Globus pallidus (tissue), 1 donor: ENCODE measurements at places on chromosomes 2 and 18.
A peak's percentile ranks its signal among the peaks of the same experiment; 100 is the strongest.

GRCh38 chr2:217790681-217791392 is 212.0 kb downstream of the TNS1 start:
- DNase-seq, result no peak

- DNase-seq, result no peak
Observed at GRCh38 chr2:161651547-161651946, 27.3 kb downstream of the SLC4A10 start.

- no peak for DNase-seq
Observed at GRCh38 chr2:66430505-66431273, 4.2 kb upstream of the MEIS1 start.

DNA sequence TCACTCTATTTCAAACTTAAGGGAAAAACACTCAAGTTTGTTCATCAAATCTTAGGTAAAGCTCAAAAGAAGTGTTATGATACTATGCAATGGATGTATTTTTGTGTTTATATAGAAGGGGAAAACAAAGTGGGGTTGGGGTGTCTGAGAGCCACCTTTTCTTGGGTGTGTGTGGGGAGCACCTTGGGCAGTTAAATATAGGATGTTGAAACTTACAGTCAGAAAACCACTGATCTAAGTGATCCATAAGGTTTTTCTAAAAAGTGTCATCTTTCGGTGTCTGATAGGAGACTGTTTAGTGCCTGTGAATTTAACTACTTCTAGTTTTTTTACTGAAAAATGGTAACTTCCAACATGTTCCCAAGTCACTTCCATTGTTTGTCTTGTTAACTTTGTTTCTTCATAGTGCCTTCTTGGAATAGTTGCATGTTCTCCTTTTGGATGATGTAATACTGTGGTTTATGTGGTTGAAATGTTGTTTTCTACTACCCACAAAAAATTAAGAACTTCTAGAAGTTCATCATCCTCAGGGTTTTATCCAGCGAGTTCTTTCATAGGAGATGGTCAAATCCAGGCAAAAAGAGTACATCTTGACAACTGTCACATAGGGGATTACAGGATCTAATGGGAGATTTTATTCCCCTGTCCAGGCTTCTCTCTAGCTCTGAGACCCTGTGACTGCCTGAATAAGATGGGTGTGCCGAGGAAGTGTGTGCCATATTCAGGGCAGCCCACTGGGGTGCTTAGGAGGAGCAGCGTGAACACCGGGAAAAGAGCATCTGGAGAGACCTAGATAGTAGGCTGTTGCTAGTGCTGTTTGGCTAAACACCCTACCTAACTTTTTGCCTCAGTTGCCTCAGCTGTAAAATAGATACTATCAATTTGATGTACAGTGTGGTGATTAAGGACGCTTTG is 46.2 kb downstream of the CAB39 start:
- no peak for DNase-seq

GRCh38 chr2:37477921-37478320 is 133.5 kb downstream of the QPCT start:
- no peak for DNase-seq

GRCh38 chr2:197452754-197453122 is 614 bp upstream of the COQ10B start:
- no peak for DNase-seq

DNA sequence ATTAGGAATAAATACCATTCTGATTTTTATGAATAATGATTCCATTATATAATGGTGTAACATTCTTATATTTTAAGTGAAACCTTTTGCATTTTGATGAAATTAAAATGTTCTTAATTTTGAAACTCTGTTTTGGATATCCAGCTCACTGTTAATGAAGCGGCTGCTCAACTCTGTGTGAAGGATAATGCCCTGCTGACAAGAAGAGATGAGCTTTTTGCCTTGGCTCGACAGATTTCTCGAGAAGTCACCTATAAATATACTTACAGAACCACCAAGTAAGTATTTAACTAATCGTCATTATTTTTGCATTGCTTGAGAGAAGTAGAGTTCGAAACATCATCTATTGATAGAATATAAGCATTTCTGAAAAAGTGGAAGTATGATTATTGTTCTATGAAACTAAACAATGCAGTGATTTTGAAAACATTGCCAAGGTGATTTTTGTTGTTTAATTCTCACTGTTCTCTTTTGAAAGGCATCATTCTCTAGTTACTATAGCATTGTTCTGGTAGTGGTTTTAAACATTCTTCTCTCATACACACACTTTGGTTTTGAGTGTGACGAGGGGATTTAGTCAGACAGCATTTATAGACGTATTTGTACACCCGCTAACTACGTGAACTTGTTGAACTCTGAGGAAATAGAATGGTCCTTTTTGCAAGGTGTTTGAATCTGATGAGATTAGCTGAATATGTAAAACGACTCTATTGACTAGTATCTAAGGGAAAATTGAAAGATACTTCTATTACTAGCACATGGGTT is 21.5 kb downstream of the NAB1 start:
- no peak for DNase-seq

GRCh38 chr2:17299891-17300540 is 218.2 kb downstream of the RAD51AP2 start:
- DNase-seq, result no peak

- no peak for DNase-seq
Observed at GRCh38 chr2:1837022-1837421, 92.7 kb upstream of the PXDN start.

DNA sequence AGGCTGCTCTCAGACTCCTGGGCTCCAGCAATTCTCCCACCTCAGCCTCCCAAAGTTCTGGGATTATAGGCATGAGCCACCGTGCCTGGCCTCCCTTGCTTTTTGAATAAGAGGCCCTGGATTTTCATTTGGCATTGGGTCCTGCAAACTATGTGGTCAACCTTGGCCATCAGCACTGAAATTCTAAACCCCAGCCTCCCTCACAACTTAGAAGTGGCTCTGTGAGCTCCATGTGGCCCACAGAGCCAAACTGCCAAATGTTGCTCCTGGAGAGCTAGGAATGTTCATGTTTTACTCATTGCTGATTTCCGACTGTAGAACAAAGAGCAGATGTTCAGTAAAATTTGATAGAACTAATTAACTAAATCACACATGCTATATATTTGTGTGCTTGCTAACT is 210.6 kb upstream of the AGAP1 start:
- no peak for DNase-seq

GRCh38 chr18:32019251-32019948 is 775 bp downstream of the RNF125 start:
- peak; percentile 60 for DNase-seq

- DNase-seq, result no peak
Observed at GRCh38 chr2:236633219-236633570, 63.6 kb downstream of the ACKR3 start.

DNA sequence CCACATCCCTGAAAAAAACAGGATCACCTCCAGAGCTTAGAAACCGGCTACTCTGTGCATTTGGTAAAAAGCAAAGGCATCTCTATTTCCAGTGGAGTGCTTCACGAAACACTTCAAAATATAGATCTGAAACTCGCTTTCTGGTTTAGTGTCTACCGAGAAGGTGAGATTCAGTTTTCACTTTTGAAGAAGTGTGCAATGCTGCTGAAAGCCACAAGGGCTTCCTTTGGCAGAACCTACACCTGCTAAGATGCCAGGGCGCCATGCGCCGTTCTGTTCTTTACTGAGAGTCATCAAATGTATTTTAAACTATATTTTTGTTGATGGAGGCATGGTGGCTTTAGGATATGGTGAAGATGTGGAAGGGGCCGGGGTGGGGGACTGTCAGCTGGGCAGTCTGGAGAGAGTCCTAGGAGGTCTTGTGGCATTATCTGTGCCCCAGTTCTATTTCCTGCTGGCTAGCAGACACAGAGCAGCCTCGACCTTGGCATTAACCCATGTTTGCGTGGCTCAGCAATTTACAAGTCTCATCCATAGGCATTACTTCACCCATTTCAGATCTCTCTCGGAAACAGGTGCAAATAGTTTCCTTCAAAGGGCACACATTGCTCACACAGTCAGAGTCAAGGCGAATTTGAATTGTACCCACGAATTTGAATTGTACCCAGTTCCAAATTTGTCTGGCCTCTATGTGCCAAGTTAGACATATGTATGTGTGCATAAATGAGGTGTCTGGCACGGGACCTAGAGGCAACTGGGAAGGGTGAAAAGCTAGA is 46.7 kb upstream of the KCNF1 start:
- no peak for DNase-seq

DNA sequence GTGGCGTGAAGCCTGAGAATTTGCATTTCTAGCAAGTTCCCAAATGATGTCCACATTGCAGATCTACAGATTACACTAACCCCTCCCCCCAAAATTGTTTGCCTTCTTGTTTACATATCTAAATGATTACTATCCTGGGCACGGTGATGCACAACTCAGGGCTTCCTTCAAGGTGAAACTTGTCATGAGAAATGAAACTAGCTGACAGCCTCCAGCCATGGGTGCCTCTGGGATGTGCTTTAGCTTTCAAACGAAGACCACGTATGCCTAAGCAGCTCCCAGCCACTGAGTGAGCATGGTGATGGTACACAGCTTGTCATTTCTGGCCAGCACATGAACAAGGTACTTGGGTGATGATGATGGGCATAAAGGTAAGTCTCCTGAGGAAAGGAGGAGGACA is 464.8 kb upstream of the DDX18 start:
- no peak for DNase-seq

GRCh38 chr18:22260208-22260820 is 90.9 kb downstream of the GATA6 start:
- no peak for DNase-seq

GRCh38 chr2:17867133-17867532 is 11.3 kb upstream of the KCNS3 start:
- DNase-seq, result no peak

GRCh38 chr2:42969231-42970150 is 177.1 kb upstream of the HAAO start:
- no peak for DNase-seq

GRCh38 chr2:143521396-143521795 is 392.2 kb downstream of the ARHGAP15 start:
- DNase-seq, result no peak

- DNase-seq, result no peak
Observed at GRCh38 chr2:106537791-106538191, 50.6 kb downstream of the CD8B2 start.

- no peak for DNase-seq
Observed at GRCh38 chr2:6008186-6008585, 316.0 kb downstream of the SOX11 start.

DNA sequence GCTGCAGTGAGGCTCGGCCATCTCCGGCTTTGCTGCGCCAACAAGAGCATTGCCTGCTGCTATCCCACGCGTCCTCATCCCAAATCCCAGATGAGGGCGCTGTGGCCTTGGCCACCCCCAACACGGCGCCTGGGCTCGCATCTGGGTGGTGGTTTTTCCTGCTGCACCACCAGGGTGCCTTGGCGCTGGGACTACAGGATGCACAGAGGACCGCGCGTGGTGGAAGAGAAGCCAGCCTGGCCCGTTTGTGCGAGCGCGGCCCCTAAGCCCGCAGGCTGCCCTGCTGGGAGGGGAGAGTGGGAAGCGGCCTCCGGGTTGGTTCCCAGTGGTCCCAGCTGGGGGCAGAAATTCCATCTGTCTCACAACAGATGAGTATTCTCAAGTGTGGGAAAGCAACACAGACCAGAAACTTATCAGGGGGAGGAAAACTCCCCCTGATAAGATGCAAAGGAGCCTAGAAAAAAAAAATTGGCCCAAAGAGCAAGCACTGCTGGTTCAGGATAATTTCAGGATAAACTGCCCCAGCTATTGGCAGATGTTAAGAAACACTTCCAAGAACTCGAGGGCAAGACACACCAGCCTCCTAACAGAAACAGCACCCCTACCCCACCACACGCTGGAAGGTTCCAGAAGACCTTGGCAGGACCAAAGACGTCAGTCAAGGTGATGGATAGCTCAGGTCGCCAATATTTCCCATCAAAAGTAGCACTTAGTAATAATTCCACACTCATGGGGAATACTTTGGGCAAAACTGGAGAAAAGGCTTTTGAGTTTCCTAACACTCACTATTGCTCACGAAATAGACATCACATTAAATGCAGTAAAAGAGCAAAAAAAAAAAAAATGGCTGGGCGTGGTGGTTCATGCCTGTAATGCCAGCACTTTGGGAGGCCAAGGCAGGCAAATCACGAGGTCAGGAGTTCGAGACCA is 152.1 kb downstream of the PXDN start:
- no peak for DNase-seq

GRCh38 chr18:12256951-12257350 is 2.8 kb downstream of the CIDEA start:
- no peak for DNase-seq

DNA sequence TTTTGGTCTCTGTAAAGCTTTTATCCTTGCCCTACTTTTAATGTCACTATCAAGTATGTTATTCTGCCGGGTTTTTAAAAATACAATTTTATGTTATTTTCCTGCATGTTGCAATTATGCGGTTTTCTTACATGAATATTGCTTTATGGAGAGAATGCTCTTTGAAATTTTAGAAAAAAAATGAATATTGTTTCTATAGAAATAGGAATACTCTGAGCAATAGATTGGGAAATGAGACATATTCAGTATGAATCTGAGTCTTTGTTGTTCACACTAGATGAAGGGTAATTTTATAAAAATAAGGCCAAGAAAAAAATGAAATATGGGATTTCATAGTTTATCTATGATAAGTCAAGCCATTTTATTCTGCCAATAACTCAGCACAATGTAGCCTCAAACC is 142.2 kb upstream of the DTNA start:
- no peak for DNase-seq

DNA sequence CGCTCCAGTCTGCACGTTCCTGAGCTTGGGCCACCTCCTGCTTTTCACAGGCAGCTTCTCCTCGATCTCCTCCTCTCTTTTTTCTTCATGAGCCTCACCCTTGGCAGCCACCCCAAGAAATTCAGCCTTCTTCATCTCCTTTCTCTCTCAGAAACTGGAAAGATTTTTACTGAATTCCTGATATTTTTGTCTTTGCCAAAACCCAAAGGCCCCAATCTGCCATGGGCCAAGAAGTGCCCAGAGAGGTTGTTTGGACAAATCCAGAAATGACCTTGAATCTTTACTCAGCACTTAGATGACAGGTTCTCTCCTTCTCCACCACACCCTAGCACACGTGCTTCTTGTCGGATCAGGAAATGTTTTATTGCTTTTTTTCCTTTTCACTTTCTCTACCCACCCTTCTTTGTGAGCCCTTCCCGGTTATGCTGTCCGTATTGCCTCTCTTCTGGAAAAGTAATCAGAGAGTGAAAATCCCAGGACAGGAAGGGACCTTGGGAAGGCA is 134.5 kb upstream of the TNP1 start:
- DNase-seq, result no peak

DNA sequence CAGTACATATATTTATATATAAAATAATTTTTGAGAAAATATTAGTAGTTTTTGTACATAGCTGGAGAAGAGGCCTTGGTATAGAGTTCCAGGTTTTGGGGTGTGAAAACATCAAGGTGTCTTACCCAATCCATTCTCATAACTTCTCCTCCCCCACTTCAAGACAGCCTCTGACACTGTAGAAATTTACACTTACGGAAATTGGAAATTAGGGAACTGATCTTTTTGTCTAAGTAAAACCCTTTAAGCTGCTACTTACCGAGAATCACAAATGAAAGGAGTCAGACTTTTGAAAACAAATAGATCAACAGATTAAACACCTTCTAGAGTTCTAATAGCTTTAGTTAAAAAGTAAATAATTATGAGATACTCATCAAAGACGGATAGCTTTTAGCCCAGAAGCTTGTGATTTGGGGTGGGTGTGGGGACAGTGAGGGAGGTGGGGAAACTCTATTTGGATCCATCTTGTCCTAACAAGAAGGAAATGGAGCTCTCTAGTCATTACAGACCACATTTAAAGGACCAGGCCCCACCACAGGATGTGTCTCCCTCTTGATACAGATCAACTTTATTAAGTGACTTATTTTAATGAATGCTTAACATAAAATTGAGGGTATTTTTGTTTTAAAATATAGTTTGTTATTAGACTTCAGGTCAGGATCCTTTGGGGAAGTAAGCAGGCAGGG is 11.1 kb upstream of the FBXO11 start:
- no peak for DNase-seq
